ENCODE measurements at places on chromosomes 5 and 9.

- DNase-seq: no peak
These were observed 189.3 kb downstream of the AOPEP start for GRCh38 chr9:94915476-94916450.

- DNase-seq: no peak
These were observed 49.8 kb downstream of the LSM11 start for GRCh38 chr5:157793301-157793700.

DNA sequence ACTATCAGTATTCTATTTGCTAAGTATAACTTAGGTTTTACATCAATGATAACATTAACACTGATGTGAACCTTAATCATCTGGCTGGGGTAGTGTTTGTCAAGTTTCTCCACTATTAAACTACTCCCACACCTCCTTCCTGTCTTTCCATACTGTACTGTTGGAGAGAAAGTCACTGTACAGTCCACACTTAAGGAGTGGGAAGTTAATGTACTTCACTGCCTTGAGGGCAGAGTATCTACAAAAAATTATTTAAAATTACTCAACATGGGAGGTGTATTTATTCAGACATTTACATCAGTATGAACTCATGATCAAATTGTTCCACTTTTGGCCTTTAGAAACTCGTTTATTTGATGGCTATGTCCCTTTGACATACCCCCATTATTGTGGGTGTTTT is 11.9 kb downstream of the UHRF2 start:
- DNase-seq: no peak

- DNase-seq: no peak
These were observed 11.6 kb downstream of the WHRN start for GRCh38 chr9:114493521-114494184.

DNA sequence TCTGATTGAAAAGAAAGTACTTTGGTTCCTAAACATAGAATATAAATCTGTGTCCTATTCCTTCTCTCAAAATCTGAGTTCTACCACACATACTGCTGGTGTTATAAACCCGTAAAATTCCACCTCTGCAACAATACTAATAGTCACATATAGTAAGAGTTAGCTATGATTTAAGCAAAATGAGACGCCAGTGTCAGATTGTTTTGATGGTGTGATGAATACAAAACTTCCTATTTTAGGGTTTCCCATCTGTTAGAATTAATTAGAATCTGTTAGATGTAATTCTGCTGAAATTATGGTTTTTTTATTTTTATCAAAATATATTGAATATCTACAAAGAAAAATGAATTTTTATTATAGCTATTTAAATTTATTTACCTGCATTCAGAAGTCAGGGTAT is 26.7 kb downstream of the ARSK start:
- no peak for DNase-seq

DNA sequence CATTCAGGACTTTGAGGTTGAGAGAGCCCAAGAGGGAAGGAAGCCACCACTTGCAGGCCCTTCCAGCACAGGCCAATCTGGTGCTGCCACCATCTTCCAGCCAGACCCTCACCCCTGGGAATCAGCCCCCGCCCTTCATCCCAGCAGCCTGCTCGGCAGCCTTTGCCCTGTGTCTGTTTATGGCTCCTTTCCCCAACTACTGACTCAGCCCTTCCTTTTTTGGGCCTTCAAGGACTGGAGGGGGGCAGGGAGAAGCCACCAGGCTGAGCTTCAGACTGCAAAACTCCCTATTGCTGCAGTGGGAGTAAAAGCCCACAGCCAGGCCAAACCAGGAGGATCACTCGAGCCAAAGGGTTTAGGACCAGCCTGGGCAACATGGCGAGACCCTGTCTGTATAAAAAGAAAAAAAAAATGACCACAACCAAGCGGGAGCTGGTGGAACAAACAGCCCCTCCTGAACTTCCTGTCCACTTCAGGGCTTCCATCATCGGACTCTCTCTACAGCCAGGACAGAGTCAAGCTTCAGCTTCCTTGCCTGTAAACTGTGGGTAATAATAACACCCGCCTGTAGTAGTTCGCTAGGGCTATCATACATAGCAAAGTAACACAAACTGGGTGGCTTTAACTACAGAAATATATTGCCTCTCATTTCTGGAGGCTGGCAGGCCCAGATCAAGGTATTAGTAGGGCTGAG is 85.9 kb upstream of the IL17B start:
- DNase-seq: no peak

DNA sequence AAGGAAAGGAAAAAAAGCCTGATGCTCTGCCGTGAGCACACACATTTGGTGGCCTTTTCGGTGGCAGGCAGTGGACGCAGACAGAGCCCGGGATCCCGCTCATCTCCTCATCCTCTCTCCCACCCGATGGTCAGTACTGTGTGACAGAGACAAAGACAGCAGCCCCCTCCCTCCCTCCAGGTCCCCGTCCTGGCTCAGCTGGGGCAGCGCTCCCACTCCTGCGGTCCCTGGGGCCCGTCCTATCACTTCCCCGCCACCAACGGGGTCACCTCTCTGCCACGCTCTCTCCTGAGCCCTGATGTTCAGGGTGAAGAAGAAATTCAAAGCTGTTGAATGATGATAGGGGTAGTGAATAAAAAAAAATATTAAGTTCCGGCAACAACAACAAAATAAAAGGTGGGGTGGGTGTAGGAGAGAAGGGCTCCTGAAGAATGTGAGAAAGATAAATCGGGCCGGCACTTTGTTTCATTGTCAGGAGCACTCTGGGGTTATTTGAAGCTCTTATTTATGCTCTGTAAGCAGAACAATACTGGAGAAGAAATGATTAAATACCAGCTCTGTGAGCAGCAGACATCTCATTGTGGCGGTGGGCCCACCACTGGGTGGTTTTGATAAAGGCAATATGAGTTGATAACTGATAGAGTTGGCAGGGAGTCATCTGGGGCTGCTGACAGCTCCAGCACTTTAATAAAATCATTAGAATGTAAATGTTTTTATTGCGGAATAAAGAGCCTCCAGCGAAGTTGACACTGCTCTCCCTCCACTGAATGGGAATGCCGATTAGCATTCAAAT is 417.7 kb downstream of the IRX1 start:
- DNase-seq: no peak

GRCh38 chr5:82334856-82335255 is 56.7 kb upstream of the RPS23 start:
- DNase-seq: no peak

GRCh38 chr9:137136261-137136880 is 2.6 kb upstream of the GRIN1 start:
- no peak for DNase-seq

GRCh38 chr9:116549061-116549664 is 137.9 kb upstream of the TRIM32 start:
- peak; percentile 3 for DNase-seq

GRCh38 chr9:113665756-113666155 is 202.2 kb downstream of the RGS3 start:
- DNase-seq: no peak

DNA sequence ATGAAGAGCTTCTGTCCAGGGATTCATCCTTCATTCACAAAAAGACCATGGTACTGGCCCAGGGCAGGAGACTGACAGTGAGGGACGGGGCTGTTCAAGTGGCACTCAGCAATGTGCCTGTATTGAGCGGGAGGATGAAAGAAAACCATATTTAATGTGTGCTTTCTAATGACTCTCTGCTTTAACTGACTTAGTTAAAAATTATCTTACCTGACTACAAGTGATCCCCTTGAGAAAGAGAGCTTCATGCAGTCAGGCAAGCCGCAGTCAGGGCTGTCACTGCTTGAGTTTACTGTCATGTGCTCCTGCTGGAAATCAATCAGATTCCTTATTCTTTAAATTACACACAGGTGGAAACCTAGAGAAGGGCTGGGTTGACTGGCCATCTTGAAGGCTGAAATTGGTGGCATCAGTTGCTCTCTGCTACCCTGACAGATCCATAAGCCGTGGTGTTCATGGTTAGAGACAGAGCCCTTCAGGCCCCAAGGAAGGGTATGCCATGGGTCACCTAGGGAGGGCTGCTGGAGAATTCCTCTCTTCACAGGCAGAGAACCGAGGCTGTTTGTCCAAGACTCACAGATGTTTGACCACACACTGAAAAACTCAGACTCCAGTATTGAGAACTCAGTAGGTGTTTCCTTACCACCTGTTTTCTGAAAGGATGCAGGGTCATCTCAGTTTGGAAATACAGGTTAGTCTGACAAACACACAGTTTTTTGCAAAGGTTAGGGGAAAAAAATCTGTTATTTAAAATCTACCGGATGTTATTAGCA is 70.9 kb downstream of the TRIO start:
- DNase-seq: no peak

DNA sequence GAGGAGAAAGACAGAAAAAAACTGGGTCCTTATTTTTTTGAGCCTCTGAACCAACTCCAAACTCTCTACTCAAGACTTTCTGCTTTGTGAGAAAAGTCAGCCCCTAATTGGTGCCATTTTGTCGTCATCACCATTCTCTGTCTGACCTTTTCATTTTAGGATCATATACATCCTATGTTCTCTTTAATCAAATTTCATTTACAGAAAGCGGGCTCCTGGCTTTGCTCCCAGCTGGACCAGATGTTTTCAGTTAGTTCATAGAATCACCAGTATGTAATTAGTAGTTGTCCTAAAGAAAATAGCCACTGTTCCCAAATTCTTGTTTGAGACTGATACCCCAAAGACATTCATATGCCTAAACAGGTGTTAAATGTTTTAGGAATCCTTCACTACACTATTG is 28.6 kb upstream of the SLCO4C1 start:
- DNase-seq: no peak

DNA sequence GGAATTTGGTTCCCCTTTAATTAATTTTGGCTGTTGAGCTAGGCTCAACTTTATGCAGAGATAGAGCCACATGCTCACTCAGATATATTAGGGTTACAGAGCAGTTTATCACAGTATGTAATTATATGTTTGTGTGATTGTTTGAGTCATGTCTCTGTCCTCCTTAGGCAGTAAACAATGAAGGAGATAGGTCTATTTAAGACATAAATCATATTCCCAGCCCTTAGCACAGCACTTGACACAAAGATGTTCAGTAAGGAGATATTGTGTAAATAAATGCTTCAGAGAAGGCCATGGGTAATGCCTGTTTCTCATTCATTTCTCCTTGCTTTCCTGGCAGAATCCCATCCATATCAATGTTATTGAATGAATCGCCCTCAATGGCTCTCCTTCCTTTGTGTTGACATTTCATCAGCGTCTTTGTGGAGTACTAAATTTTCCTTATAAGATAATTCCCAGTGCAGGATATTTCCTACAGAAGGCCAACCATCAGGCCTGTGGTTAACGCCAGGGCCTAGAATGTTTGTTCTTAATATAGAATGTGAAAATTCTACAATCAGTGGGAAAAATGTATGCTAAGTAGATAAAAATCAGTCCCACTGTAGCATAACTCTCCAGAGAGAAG is 408.0 kb downstream of the EBF1 start:
- no peak for DNase-seq

- no peak for DNase-seq
These were observed 71.6 kb upstream of the UNC5A start for GRCh38 chr5:176738637-176739250.

DNA sequence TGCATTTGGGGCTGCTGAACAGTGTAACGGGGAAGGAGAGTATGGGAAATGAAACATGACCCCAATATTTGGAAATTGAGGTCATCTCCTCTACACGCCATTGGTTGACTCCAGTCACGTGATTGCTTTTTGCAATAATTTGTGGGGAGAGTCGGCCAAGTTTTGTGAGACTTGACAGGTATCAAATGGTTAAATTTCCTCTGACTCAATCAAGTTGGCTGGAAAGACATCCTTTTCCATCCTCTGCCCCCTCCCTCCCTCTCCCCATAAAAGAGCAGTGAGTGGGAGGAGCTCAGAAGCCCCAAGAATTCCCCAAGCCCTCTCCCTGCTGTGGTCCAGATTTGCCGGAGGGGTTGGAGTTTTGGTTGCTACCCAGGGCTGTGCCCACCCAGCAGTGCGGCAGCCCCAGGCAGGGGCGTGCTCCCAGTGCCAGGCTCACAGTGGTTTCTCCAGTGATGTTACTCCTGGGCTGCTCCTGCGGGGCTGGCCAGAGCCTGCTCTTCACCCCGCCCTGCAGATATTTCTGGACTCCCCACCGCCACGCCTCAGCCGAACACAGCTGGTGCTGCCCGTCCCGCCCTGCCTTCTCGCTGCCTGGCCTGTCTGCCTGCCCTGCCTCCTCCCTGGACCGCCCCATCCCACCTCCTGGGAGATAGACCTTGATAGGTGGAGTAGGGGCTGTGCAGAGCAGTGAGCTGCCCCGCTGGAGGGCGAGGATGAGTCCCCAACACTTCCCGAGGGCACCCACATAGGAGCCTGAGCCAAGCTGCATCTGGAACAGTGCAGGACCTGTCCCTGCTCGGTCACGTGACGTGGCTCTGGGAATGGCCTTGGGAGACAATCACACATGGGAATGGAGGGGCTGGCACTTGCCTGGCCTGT is 3.4 kb downstream of the COL5A1 start:
- DNase-seq: no peak

- no peak for DNase-seq
These were observed 161.6 kb downstream of the ASTN2 start for GRCh38 chr9:117253261-117253660.

DNA sequence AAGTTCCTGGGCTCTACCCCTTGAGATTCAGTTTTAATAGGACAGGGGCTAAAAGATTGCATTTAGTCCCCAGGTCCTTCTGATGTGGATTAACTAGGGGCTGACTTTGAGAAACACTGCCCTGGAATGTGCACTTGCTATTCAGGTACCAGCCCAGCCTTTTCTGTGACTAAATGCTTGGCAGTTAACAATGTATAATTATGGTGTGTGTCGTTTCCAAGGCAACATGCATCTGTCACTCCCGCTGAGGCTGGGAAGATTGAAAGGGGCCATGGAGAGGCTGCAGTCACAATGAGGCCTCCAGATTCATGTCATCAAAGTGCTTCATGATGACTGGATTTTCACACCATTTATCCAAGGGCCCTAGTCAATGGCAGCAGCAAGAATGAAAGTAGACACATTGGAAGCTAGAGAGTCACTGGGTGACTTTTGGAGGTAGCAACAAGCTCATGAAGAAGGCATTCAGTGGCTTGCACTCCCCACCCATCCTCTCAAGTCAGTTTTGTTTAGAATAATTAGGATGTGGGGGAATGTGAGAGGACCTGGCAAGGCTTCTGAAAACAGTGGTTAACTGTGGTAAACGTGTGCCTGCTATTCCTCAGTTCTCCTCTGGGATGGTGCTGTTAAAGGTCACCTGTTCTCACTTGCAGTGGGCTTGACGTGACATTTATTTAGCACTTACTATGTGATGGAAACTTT is 28.3 kb downstream of the RAI14 start:
- DNase-seq: no peak

- no peak for DNase-seq
These were observed 138.1 kb upstream of the HMHB1 start for GRCh38 chr5:143673676-143674468.

Data from hematopoietic multipotent progenitor cell (in vitro differentiated cells).